ENCODE measurements at places on chromosomes 12 and 14. TPM values are rescaled to one million over a fixed set of nuclear protein-coding genes. Genes with fewer than 3 reads are reported as not detected.

DNA sequence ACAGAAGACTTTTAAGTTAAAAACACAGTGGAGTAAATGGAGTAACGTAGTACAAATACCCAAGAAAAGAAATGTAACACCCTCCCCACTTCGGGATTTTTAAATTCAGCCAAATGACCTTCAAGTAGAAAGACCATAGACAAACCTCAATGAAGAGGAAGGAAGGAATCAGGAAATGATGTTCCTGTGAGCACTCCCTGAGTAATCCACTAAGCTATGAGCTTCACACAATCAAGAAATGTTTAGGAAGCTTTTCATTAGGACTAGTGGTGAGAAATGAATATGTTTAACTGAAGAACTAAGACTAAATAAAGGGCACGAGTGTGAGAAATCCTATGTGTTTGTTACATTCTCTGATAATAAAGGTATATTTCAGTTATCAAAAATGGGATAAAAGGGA is 10.1 kb downstream of the TCL1A start:
- no peak for DNase-seq

DNA sequence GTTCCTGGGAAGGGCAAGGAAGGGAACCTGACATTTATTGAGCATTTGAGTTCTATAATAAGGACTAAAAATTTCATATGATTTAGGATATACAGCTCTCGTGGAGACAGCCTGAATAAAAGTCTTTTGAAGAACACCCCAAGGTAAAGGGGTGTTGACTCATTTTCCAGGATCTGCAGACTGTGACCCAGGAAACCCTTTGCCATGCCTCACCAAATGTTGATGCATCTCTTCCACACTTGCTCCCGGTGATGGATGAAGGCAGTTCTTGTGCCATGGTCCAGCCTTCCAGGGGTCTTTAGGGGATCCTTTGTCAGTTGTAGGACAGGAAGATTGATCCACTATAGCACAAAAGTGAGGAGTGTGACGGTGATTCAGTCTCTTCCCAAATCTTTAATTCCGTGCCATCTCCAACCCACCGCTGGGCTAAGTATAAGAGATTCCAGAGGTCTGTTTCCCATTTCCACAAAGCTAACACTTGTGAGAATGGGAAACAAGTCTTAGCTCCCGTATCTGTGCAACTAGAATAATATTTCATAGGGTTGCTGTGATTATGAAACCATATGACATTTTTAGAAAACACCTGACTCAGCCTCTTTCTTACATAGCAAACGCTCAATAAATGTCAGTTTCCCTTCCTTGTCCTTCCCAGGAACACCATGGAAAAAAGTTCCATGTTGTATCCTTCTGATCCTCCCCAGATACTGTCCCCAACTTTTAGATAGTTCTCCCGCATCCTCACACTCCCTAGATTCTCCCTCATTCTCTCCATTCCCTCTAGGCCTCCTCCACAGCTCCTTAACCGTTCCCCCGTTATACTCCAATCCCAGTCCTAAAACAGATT is 836 bp downstream of the AAAS start:
- DNase-seq: no peak

- DNase-seq: peak; percentile 36
Observed at GRCh38 chr14:76810953-76811400, 1.7 kb downstream of the ANGEL1 start.

DNA sequence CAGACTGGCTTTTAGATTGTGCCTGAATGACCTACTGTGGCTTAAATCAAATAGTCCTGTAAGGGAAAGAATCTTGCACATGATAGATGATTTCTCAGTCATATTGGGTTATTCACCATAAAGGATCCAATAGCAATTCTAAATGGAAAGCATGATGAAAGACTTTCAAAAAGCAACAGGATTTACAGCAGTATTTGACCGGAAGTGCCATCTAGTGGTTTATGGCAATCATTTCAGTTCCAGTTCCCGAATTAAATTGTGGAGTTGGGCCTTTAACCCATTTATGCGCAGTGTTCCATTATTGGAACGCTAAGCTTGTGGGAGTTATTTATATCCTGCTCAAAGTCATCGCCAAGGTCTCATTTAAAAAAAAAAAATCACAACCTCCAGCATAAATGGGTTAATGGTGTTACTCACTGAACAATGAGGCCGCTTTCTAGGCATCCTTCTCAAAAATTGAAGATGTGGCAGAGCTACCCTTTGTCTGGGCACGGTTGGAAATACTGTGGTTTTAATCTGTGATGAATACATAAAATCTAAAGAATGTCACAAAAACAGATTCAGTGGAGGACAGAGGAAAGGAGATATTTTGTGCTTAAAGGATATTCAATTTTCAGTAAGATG is 60.8 kb upstream of the REP15 start:
- DNase-seq: peak; percentile 15

- DNase-seq: no peak
Observed at GRCh38 chr14:21023174-21023573, 1.7 kb downstream of the NDRG2 start.

GRCh38 chr14:23104591-23105347 is at the start of gene CIROP:
TSS of gene CIROP (minus strand) at chr14:23104989. CDS start at chr14:23104920, 69 bp downstream.
- no peak for DNase-seq

DNA sequence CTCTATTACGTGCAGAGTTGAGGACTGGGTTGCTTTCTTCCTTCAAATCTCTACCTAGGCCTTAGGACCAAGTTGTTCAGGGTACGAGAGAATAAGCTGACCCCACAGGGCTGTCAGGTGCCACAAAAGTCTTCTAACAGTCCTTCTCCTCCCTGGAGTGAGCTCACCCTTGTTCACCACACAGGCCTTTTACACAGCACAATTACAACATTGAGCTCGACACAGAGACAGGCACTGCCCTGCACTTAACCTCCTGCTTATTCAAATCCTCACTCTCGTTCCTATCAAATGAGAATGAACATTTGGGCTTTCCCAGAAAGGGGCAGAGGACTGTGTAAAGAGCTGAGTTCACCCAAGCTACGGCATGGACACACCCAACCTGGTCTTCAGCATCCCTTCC is 2.4 kb downstream of the GALNT6 start:
- DNase-seq: no peak

The KRT74 gene
- not detected for polyA plus RNA-seq

The OR4E2 gene
- not detected for polyA plus RNA-seq

The SUPT16H gene
- 28.3 TPM for polyA plus RNA-seq

The RDH5 gene
- polyA plus RNA-seq: 34.0 TPM

The SPIC gene
- polyA plus RNA-seq: not detected

The TROAP gene
- 0.88 TPM for polyA plus RNA-seq
